Left lobe of liver (tissue), 2 donors: ENCODE measurements at places on chromosomes 6 and 20.

- no peak for DNase-seq
Observed at GRCh38 chr6:152943260-152943897, 39.5 kb downstream of the FBXO5 start.

GRCh38 chr6:26555505-26556262, 17.5 kb downstream of the HMGN4 start:
- DNase-seq: no peak

DNA sequence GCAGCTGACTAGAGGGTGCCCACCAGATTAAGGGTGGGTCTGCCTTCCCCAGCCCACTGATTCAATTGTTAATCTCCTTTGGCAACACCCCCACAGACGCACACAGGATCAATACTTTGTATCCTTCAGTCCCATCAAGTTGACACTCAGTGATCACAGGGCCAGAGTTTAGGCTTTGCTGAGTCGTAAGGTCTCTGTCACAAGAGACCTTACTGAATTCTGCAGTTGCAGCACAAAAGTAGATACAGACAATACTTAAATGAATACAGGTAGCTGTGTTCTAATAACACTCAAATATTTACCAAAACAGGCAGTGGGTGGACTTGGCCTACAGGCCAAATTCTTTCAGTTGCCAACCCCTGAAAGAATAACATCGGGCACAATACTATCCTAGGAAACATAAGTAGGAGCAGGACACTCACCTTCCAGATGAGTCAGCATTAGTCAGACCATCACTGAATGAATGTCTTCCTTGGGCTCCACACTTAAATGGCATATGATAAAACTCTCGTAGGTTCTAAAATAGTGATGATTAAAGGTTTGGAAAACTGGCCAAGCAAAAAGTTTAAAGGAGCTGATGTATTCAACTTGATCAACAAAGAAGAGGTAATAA, 190.0 kb downstream of the UBE3D start:
- no peak for DNase-seq

DNA sequence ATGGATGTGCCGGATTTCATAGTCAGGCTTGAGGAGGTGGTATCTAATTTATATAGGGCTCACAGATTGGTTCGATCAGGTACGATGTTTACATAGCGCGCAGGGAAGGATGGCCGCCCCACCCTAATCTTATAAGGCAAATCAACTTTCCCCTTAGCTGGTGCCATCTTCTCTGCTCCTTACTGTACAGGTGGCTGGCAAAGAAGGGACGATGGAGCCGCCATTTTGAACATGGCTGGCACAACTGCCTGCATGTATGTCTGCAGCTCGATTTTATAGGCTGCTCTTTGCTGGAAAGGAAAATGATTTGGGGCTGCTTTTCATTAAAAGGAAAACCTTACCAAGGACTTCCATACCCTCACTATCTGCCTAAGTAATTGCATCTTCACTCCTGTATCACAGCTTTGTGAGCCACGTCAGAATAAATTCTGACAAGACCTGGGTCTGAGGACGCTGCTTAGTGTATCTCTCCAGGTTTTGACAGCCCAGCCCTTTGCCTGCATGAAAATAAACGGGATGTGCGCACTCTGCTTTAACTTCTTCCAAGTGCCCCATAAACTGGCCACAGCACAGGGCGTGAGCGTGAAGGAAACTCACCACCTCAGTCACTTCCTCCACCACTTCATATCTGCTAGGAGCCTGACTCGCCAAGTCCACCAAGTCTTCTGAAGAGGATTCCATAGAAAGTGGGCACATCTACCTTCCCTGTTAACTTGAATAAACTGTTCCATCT, 109.4 kb upstream of the ARMC2 start:
- no peak for DNase-seq

DNA sequence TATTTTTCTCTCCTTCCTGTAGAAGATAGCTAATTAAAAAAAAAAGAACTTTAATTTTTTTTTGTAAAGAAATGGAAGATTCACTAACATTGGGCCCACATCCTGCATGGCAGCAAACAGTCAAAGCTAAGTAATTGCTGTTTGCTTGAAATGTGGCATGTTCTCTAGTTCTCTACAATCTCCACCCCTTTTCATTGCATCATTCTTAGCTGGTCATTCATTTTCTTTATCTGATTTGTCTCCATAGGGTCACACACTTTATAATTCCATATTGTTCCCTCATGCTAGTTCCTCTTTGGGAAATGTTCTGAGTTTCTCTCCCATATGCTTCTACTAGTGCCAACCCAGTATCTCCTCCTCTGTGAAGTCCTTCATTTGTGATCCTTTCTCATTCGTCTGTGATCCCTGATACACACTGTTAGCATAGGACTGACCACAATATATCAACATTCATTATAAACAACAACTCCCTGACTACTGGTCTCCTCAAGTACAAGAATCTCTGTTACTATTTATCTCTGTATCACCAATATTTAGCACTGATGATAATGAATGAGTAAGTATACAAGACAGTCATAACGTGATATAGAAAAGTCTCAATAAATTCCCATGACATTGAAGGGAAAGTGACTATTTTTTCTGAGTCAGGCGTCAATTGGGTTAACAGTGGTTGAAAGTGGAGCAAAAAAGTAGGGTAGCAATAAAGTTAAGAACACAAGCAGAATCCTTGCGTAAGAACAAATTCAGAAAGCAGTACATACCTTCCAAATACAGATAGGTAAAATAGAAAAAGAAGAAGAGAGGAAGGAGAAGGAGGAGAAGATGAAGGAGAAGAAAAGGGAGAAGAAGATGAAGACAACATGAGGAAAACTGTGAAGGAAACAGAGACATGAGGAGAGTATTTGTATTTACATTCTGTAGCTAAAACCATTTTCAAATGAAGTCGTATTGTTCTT, 33.2 kb upstream of the MYB start:
- DNase-seq: no peak

GRCh38 chr20:62769346-62770071, 26.8 kb upstream of the MRGBP start:
- DNase-seq: peak; percentile 73

GRCh38 chr6:109472132-109472995, 10.7 kb downstream of the ZBTB24 start:
- DNase-seq: no peak

- DNase-seq: peak; percentile 81
Observed at GRCh38 chr6:42937548-42938427, 8.5 kb downstream of the CNPY3 start.

DNA sequence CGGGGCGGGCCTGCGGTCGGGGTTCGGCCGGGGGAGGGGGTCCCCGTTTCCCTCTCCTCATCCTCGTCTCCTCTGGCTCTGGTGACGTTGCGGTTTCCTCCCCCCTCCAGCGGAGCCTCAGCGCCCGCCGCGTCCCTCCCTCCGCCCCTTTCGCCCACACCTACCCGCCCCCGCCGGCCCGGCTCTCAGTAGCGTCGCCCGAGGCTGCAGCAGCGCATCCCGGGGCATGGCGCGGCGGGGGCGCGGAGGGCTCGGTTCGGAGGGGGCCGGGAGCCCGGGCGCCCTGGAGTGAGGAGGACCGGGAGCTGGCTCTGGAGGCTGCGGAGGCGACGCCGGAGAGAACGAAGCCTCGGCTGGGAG, at the start of gene DSE:
TSS of gene DSE (plus strand) at position 188 of the 360 bp plus-strand sequence. CDS start 28,304 bp downstream, outside the sequence.
- peak; percentile 73 for DNase-seq

GRCh38 chr6:36683656-36684446, 5.3 kb downstream of the CDKN1A start:
- DNase-seq: peak; percentile 79

DNA sequence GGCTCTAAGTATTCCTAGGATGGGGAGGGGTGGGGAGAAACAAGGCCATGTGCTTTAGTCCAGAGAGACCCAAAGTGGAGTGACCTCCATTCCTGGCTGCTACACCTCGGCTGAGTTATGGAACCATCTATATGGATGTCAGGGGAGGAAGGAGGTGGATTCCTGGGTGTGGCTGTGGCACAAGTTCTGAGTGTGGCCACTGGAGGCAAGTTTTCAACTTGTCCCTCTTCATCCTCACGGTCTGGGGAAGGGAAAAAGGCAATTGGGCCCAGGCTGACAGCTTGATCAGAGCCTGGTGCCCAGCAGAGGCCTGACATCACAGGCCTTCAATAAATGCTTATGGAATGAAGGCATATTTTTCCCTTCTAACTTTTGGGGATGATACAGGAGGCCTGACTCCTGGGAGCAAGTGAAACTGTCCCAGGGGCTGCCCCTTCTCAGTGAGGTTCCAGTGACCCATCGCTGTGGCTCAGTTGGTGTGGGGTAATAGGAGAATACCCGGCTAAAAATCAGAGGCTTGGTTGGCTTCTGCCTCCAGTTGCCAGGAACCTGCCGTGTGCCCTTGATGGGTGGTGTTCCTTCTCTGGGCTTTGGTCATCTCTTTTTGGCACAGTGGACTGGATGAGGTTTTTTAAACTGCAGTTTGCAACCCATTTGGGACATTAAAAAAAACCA, 1.8 kb upstream of the ITPR3 start:
- DNase-seq: no peak

DNA sequence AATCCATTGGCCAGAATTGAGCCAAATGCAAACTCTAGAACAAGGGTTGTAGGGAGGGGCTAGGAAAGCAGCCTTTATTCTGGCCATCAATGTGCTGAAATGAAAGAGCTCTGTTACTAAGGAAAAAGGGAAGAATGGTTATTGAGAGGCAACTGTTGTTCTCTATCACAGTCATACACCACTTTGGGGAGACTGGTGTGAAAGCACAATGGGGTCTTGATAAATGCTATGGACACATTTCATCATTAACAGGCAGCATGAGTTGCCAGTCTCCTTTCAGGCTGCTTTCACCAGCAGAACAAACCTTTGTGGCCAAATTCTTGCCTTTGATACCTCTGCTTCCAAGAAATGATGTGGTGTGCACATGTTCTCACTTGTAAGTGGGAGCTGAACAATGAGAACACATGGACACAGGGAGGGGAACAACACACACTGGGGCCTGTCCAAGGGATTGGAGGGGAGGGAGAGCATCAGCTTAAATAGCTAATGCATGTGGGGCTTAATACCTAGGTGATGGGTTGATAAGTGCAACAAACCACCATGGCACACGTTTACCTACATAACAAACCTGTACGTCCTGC, 86.2 kb downstream of the CDS2 start:
- DNase-seq: no peak

DNA sequence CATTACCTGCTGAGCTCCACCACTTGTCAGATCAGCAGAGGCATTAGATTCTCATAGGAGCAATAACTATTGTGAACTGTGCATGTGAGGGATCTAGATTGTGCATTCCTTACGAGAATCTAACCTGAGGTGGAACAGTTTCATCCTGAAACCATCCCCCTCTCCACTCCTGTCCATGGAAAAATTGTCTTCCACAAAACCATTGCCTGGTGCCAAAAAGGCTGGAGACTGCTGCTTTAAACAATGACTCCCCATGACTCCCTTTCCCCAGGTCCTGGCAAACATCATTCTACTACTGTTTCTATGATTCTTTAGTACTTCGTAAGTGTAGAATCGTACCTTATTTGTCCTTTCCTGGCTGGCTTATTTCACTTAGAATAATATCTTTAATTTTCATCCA, 9.7 kb upstream of the DYNLRB1 start:
- DNase-seq: no peak

DNA sequence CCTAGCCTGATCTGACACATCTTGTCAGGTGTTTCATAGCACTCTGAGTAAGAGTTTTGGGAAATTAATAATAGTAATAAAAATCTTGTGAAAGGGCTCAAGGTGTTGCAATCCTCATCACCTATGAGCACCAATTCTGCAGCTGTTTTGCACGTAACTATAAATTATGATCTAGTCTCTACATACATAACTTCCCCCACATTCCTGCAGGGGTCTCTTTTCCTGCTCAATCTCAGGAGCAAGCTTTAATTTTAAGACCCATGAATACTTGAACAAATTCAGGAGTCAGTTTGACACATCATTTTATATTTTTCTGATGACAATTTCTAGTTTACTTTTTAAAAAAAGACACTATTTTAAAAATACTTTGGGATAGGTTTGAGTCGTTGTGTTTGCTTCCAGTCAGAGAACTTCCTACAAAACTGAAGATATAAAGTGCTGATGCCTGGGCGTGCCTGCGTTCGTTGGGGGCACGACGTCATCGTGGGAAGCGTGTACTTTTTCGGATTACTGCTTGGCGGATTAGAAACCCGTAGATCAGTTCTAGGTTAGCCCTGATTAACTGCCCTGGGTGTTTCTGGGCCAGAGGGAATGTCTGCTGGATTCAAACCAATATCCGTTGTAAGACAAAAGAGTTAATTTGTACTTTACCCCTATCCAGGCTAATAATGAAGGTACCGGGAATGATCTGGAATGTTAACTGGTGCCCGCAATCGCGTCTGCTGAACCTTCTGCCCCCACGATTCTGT, 1.0 kb upstream of the E2F3 start:
- no peak for DNase-seq
